ENCODE measurements at places on chromosomes 6 and 20. TPM values are rescaled to one million over a fixed set of nuclear protein-coding genes. Genes with fewer than 3 reads are reported as not detected.

- DNase-seq = no peak
Observed at GRCh38 chr6:124297507-124297906, 493.8 kb downstream of the NKAIN2 start.

GRCh38 chr6:150717419-150717818 lies 117.7 kb downstream of the PLEKHG1 start:
- peak; percentile 64 for DNase-seq

- no peak for DNase-seq
Observed at GRCh38 chr6:148370176-148370575, 27.5 kb downstream of the SASH1 start.

Gene OVOL2
- 8.6 TPM for total RNA-seq

Gene KCNS1
- total RNA-seq = 3.5 TPM

Gene COX4I2
- 17.1 TPM for total RNA-seq

Gene SIM1
- total RNA-seq = not detected

- no peak for DNase-seq
Observed at GRCh38 chr6:155628306-155628705, 172.7 kb upstream of the NOX3 start.

DNA sequence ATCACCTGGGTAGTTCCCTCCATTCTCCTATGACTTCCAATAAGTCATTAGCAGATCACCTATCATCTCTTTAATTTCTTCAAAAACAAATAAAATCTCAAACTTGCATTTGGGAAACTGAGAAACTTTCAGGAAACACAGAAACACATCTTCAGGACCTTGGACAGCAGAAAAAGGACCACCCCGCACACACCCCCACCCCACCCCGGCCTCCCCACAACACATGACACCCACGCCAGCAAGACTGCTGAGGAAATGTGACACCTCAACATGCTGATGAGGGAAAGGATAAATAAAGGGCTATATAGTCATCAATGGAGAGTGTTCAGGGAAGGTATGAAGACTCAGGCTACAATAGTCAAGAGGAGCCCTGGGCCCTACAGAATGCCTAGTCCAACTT lies 15.6 kb upstream of the TRIM39 start:
- no peak for DNase-seq

Gene RNF39
- total RNA-seq = 2.5 TPM

GRCh38 chr6:2624177-2624576 lies 126.5 kb downstream of the MYLK4 start:
- DNase-seq = no peak

- DNase-seq = no peak
Observed at GRCh38 chr6:104957301-104958177, 632 bp downstream of the LIN28B start.

DNA sequence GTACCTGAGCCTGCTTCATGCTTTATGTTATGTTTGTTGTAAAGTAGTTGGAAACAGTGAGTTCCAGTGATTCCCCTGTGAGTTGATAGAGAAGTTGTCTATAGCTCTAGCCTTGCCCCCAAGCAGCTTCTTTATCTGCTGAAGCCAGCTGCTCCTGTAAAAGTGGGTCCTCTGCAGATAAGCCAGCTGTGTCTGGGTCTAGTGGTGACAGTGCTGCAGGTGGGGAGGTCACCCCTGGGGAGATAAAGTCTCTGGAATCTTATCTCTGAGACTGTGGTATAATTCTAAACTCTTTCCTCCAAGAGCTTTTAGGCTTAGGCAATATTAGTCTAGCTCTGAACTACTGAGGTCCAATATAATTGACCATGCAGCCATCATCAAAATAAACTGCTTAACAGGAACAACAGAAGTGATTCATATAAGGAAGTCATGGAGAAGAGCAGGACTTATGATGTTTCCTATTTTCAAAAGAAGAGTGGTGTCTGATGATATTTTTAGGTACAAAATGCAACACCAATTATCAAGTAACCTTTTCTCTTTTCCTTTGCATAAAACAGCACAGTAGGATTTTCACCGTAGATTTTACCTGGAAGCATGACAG lies 44.2 kb upstream of the TMEM217 start:
- DNase-seq = no peak

GRCh38 chr6:104955491-104955890 lies 1.4 kb upstream of the LIN28B start:
- no peak for DNase-seq

GRCh38 chr20:18380908-18381529 lies 85.8 kb downstream of the DZANK1 start:
- DNase-seq = no peak

GRCh38 chr6:26319405-26320128 lies 45.4 kb upstream of the BTN3A2 start:
- no peak for DNase-seq

DNA sequence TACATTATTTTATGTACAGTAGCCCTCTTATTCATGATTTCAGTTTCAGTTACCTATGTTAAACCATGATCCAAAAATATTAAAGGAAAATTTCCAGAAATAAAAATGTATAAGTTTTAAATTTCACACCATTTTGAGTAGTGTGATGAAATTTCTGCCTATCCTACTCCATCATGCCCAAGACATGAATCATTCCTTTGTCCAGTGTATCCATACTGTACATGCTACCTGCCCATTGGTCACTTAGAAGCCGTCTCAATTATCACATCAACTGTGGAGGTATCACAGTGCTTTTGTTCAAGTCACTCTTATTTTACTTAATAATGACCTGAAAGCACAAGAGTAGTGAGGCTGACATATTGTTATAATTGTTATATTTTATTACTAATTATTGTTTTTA lies 32.3 kb upstream of the PLCB4 start:
- DNase-seq = no peak

Gene FAM217A
- total RNA-seq = not detected

DNA sequence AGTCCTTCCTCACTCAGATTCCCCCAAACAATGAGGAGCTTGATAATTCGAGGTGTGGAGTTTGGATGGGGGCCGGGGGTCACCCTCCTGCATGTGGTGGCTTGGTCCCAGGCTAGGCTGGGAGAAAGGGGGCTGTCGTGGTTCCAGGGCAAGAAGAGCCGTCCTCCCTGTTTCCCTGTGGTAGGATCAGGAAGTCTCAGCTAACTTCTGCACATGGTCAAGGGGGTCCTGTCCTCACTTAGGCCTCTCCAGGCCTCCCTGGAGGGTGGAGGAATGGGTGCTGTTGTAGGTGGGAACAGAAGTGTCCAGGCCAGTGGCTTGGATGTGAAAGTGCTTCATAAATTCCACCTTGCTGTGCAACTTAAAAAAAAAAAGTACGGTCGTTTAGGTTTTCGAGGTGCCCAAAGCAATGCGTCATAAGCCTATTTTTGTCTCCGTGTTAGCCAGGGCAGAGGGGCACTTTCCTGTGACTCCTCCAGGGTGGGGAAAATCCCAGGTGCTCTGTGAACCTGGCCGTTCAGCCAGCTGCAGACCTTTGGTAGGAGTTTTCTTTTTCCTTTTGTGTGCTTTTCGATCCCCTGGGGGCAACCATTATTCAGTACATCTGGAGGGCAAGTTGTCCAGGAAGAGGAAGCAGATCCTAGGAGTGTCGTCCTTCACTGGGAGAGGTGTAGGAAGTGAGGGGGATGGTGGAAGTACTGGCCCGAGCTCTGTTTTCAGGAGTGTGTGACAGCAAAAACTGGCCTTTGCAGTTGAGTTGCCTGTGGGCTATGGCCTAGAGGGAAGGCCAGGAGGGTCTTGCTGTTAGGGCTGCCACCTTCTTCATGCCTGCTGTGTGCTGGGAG lies 9.6 kb downstream of the IGF2R start:
- DNase-seq = no peak

Data from lower lobe of right lung (tissue), 2 donors.